Pons (tissue), 1 donor: ENCODE measurements at places on chromosomes 6 and 20.

DNA sequence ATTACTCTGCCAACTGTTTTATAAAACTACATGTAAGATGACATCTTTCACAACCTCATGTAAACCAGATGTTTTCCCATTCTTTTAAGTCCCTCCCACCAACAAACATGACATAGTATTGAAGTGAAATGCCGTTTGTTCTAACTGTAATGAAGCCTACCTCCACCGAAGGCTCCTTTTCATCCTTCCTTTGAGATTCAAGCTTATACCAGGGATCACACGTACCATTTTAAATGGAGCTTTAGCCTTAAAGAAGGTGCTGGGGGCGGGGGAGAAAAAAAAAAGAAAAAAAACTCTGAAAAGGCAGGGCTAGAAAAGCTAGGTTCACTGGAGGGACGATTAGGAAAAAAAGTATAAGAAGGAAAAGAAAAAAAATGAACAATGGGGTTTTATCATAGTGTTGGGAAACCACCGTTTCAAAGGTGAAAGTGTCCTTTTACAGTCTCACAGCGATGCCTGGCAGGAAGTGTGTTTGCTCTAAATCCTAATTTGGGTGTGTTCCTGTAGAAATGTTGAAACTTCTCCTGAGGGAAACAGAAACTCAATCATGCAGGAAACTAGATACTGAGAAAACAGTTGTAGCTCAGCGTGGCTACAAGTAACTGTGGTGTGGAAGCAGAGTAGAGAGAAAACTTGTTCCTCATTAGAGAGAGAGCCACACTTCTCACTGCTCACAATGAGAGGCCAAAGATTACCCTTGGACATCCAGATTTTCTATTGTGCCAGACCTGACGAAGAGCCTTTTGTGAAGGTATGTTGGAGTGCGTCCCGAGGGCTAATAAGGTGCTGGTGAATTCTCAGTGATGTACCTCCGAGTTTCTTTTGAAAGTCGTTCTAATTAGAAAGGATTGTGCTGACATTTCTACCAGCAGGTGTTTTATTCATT, 37.6 kb upstream of the HINT3 start:
- DNase-seq: peak; percentile 60

GRCh38 chr6:156688620-156688971, 88.6 kb upstream of the ARID1B start:
- no peak for DNase-seq

DNA sequence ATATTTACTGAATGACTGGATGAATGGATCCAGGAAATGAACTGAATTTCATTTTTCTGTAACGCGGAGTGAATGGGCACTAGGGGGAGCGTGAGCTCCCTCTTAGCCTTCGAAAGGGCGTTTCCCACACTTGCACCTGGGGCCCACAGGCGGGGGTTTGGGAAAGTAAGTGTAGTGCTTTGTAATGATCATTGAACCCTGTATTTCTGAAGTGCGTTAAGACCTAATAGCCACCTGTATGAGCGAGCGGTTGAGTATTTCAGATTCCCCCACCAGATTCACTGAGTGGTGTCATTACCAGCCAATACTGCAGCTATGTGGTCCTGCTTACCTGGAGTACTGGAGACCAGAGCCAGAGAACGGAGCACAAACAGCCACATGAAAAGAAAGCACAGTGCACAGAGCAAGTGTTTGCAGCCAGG, 10.5 kb downstream of the SYTL3 start:
- DNase-seq: no peak

DNA sequence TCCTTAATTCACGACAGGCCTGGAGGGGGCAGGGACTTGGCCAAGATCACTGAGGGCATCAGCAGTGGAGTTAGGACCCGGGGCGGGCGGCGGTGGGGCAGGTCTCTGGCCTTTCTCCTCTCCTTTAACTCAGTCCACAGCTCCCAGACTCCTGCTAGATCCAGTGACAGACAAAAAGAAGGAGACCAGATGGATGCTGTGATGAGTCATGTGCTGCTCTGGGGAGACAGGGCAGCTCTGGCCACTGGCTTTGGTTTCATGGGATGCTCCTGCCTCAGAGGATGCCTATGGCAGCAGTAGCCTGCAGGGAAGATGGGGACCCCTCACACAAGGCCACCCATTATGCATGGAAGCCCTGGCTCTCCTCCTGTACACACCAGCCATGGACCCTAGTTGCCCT, 20.5 kb downstream of the EPB41L1 start:
- no peak for DNase-seq

DNA sequence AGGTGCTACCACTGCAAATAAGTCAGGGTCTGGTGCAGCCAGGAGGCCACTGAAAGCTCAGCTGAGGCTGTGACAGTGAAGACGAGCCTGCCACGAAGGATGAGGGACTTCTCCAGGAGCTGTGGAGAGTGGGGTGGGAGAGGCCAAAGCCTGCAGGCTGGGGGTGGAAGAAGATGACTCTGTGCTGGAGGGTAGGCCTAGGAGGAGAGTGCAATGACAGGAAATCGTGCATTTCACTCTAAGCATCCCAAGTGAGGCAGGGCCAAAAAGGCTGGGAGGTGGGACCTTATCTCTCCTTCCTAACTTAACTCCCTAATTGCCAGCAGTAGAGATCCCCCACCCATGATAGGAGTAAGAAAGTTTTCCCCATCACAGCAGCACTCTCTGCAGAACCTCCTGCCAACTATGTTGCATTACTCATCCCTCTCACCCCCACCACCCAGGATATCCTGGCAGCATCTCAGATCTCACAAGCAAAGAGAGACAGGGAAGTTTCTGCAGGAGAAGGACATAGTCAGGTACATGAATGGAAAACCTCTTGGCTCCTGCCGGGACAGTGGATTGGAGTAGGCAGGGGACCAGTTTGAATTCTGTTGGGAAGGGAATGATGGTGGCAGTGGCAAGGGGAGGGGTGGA, 466.2 kb downstream of the CDH26 start:
- no peak for DNase-seq

DNA sequence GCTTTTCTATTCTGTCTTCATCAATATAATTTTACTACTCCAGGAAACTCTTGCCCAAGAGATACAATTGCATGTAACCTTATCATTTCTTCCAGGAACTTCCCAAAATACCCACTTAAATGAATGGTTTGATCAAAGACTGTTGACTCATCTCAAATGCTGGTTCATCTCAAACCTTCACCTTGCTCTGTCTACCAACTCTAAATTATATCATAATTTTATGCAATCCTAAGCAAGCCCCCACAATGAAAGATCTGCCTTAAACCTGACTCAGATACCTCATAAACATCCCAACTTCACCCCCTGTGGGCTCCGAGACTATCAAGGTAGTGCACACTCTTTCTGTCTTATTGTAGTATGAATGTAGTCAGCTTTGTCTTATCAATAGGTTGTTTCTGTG, 65.5 kb upstream of the GCM1 start:
- DNase-seq: no peak

- no peak for DNase-seq
Observed at GRCh38 chr6:168959696-168960095, 293.9 kb downstream of the THBS2 start.

GRCh38 chr6:162712694-162713093, 14.9 kb downstream of the PRKN start:
- DNase-seq: no peak

- DNase-seq: no peak
Observed at GRCh38 chr6:167791780-167792478, 34.8 kb upstream of the AFDN start.

DNA sequence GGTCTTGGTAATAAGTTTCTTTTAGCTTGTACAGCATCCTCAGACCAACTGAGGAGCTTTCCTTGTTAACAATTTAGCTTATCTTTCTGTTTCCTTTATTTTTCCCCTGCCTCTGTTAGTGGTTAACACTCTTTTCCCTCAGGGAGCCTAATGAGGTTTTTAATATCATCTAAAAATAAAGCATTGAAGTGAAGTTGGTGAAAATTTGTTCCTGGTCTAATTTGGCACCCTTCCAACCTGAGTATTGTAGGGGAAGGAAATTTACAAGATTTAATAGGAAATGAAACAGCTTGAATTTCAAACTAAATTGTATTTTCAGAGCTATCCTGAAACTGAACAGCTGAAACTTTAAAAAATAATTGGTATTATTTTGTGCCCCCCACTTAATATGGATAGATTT, 28.1 kb upstream of the VAPB start:
- no peak for DNase-seq

DNA sequence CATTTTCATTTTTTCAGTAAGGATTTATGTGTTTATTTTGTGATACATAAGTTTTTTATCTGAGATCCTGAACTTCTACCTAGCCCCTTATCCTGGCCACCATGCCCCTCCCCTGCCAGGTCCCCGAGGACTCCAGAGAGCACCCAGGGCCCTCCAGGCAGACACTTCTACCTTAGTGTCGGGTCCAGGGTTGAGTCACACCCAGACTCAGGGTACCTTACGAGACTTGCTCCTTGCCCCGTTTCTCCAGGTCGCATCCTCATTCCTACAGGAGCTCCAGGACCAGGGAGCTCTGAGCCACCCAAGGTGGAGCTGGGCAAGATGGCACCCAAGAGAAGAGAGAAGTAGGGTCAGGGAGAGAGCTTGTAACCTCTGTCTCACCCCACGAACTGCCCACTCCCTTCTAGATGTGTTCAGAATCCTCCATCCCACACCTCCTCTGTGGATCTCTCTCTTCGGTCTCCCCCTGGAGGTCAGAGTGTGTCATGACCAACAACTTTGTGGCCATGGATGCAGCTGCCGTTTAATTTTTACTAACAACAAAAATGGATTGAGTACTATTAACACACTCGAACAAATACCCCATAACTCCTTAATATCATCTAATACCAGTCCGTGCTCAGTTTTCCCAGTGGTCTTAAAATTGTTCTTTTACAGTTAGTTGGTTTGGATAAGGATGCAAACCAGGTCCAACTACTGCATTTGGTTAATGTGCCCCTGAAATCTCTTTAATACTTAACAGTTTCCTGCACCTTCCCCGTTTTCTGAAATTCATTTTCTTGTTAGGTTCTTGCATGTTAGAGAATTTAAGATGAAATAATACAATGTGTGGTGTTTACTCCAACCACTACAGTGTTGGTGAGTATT, 130.6 kb upstream of the INSM1 start:
- peak; percentile 60 for DNase-seq
